ENCODE measurements at places on chromosomes 1 and 21. TPM values are rescaled to one million over a fixed set of nuclear protein-coding genes. Genes with fewer than 3 reads are reported as not detected.
A peak's percentile ranks its signal among the peaks of the same experiment; 100 is the strongest.

GRCh38 chr1:240424740-240425464, 187.1 kb downstream of the GREM2 start:
- no peak for DNase-seq

DNA sequence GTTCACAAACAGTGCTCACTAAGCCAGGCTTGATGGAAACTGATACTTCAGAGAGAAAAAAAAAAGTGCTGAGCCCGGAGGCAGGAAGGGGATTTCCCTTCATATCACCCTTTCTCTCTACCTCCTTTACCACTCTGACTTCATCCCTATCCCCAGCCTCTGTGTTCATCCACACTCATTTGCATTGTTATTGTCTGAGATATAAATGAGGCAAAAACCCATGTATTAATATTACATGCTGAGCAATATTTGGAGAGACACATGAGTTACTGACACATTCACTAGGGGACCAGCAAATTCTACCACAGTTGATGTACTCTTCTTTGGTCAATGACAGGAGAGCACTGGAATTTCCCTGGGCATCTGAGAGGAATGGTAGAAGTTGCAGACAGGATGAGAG, 175.8 kb downstream of the TNFSF18 start:
- DNase-seq: no peak

DNA sequence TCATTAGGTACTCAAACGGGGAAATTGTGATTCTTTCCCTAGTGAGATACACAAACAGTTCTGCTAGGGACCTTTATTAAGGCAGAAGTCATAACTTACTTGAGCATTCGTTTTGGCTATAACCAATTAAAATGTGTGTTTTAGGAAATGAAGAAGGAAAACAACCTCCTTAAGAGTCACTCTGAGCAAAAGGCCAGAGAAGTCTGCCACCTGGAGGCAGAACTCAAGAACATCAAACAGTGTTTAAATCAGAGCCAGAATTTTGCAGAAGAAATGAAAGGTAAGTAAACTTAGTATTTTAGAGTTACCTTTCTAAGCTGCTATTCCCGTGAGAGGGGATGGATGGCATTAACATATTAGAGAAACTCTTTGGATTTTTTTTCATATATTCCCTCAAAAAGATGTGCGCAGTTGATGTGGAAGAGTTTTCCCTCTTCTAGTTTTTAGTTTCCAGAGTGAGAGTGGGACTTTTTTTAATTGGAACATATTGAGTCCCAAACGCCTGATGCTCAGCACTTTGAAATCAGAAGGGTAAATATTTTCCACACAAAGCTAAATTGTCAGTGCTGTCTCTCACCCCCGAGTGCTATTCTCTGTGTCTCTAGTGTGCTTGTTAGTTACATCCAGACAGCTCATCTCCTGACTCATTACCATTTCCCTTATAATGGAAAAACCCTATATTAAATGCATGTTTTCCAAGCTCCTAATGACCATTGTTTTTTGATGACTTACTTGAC, 34.9 kb downstream of the CENPF start:
- peak; percentile 69 for DNase-seq

- no peak for DNase-seq
Measured at GRCh38 chr1:103084181-103084580, 24.1 kb downstream of the COL11A1 start.

GRCh38 chr1:80369780-80370179, 1363.2 kb upstream of the ADGRL4 start:
- no peak for DNase-seq

The RNF186 gene
- not detected for total RNA-seq

The CTSK gene
- total RNA-seq: 2.8 TPM

The ATP1A4 gene
- 0.63 TPM for total RNA-seq

Data from GM23338 (cell line).